Hematopoietic multipotent progenitor cell treated with erythropoietin and hydrocortisone succinate and interleukin-3 and kit ligand, for 17 days (in vitro differentiated cells): ENCODE measurements at places on chromosomes 11 and 22.

DNA sequence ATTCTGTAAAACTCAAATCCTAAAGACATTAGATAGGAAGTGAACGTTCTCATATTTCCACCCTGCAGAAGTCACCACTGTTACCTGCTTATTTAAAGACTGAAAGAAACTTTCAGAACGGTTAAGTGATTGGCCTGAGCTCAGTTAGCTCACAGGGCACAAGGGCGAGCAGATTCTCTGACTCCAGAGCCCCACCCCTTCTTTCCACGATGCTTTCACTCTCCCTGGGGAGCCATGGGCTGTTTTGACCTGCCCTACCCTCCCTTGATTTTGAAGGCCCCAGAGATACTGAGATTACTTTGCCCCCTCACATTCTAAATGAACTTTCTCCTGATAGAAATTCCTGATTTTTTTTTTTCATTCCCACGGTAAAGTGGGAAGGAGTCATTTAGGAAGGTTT is 33.9 kb downstream of the ARHGAP1 start:
- DNase-seq = no peak

DNA sequence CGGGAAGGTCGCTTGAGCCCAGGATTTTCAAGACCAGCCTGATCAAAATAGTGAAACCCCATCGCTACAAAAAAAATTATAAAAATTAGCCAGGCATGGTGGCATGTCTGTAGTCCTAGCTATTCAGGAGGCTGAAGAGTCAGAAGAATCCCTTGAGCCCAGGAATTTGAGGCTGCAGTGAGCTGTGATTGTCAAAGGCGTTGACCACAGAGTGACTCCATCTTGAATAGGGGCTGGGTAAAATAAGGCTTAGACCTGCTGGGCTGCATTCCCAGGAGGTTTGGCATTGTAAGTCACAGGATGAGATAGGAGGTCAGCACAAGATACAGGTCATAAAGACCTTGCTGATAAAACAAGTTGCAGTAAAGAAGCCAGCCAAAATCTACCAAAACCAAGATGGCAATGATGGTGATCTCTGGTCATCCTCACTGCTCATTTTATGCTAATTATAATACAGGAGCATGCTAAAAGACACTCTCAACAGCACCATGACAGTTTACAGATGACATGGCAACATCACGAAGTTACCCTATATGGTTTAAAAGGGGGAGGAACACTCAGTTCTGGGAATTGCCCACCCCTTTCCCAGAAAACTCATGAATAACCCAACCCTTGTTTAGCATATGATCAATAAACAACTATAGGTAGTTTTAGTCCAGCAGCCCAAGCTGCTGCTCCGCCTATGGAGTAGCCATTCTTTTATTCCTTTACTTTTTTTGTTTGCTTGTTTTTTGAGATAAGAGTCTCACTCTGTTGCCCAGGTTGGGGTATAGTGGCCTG is 2.8 kb upstream of the RDX start:
- DNase-seq = no peak

DNA sequence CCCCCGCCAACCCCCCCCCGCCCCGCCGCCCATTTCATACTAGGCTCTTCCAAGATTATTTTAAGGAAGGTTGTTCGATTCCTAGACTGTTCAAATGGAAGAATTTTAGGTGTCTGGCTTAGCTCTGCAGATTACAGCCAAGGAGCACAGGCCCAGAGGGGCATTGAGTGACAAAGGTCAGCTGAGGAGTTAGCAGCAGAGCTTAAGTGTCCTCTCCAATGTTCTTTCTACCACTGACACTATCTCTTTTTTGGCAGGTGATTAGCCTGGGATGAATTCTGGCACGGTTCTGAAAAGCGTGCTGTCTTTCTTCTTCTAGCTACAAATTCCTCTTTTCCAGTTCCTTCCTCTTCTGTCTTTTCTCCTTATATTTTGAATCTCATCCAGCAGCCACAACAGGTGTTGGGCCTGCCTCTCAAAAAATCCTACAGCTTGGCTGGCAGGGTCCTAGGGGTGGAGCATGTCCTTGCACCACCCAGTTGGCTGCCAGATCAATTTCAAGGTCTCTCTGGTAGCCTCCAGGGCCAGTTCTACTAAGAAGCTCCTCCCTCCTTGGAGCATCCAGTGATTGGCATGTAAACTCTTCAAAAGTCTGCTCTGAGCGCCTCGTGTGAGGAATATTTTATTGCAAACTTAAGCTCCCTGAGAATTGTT is 23.0 kb downstream of the KCNE3 start:
- no peak for DNase-seq

DNA sequence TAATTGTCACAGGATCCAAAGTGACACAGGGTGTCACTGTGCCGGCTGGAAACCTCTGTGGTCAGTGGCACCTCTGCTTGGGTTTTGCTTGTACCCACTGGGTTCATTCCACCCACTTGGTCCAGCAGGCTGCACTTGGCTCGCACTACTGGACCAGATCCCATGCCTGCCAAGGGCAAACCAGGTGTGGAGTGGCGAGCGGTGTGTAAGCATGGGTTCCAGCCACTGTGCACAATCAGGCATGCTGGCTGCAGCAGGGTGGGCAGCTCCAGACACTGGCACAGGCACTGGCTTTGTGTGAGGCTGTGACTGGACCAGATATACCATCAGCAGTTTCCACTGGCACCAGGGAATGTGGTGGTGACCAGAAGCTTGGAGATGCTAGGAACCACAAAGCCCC is 261.4 kb downstream of the KCNA4 start:
- DNase-seq = no peak

GRCh38 chr11:118217575-118217974 is 7.2 kb downstream of the JAML start:
- DNase-seq = no peak

DNA sequence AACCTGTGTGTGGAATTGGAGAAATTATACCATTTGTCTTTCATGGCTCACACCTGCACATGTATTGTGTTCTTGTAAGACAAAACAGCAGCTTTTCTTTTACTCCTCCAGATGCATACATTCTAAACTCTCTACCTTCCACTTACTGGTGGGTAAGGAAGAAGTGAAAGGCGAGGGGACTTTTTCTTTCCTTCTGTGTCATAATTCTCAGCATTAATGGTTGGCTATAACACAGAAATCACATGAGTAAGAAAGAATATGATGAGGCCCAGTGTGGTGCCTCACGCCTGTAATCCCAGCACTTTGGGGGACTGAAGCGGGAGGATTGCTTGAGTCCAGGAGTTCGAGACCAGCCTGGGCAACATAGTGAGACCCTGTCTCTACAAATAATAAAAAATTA is 57.8 kb upstream of the SHANK2 start:
- no peak for DNase-seq

GRCh38 chr11:44758983-44759382 is 32.2 kb downstream of the TSPAN18 start:
- no peak for DNase-seq

GRCh38 chr11:72970557-72971118 is 156.4 kb downstream of the ATG16L2 start:
- DNase-seq = no peak

GRCh38 chr11:75931124-75931523 is 116.1 kb downstream of the UVRAG start:
- DNase-seq = no peak

DNA sequence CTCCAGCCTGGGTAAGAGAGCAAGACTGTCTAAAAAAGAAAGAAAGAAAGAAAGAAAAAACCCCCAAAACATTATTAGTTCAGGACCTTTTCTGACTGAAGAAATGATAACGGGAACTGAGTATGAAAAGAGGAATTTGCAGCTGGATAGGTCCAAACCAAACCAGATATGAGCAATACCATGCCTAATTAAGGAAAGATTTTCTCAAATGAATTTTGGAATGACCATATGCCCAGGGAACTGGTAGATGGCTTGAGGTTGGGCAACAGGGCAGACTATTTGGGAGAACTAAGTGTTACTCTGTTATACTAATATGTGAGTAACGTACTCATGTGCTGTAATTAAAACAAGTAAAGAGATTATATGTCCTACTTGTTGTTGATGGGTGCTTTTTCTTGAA is 186.1 kb downstream of the TMEM135 start:
- DNase-seq = no peak

DNA sequence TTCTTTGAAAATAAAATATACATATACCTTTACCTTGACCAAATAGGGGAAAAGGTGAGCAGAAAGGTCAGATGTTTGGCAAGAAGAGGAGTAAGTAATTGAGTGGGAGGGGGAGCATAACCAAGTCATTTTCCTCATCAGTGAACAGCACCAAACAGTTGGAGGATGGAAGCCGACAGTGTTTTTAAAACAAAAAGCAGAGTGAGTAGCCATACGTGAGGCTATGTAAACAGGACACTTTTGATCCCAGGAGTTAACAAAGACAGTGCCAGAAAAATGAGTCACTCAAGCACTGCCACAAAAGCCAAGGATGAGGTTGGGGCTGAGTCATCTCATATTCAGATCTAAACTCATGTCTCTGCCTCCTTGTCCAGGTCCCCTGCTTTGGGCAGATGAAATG is 734.7 kb downstream of the KCNA4 start:
- no peak for DNase-seq

DNA sequence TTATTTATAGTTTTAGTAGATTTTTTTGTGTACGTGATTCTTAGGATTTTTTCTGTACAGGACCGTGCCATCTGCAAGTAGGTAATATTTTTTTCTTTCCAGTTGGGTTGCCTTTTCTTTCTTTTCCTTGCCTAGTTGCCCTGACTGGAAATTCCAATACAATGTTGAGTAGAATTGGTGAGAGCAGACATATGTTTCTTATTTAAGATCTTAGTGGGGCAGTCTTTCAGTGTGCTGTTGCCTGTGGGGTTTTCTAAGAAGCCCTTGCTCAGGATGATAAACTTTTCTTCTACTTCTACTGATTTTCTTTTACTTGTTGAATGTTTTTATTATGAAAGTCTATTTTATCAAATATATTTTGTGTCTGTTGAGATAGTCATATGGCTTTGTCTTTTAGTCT is 33.0 kb downstream of the ATXN10 start:
- no peak for DNase-seq

- no peak for DNase-seq
Measured at GRCh38 chr22:37043209-37043827, 8.2 kb upstream of the KCTD17 start.

- peak; percentile 44 for DNase-seq
Measured at GRCh38 chr11:440065-441042, 1.5 kb downstream of the ANO9 start.

- DNase-seq = peak; percentile 9
Measured at GRCh38 chr11:9787981-9788521, 124.2 kb downstream of the SWAP70 start.

- DNase-seq = no peak
Measured at GRCh38 chr22:44881624-44882023, 128.2 kb downstream of the PHF21B start.

DNA sequence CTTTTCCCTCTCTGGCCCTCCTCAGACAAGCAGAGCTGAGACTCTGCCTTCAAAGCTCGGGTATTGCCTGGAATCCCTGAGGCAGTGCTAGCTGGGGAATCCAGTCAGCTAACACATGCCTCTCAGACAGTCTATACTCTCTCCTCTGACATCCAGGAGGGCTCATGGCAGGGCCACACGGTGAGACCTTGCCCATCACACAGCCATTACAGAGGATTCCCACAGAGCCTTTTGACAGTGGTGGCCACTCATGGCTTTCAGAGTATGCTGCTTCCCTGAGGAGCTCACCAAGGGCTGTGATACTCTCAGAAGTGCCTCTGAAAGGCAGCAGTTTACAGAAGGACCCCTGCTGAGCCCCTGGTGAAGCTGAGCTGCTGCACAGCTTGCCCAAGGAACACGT is 165.3 kb downstream of the RRAS2 start:
- DNase-seq = no peak

GRCh38 chr11:45232341-45233080 is 53.6 kb downstream of the SYT13 start:
- no peak for DNase-seq

DNA sequence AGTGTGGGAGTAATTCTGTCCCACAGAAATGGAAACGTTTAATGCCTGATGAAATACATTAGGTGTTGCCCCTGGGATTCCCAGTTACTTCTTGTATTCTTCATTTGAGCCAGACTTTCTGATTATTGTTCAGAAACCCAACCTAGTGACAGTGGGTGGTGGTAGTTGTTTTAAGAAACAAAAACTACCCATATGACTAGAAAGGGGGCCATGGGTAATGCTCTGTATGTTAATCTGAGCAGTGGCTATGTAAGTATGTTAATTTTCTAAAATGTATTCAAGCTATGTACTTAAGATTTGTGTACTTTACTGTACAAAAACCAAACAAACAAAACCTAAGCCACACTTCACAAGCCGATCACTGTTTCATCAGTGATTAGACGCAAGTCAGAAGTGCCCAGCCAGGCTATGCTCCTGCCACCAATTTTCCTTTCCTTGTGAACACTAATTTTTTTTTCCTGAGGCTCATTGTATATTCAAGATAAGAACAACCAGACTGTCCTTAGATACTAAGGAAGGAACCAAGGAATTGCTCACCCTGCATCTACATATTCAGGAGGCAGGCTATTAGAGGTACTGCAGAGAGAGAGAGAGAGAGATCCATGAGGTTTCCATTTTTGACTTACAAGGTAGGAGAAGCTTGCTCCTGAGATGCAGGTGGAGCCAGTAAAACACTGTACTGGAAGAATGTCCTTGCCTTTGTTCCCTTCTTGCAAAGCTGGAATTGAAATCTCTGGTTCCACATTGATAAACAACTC is 122.7 kb downstream of the DBX1 start:
- DNase-seq = no peak

DNA sequence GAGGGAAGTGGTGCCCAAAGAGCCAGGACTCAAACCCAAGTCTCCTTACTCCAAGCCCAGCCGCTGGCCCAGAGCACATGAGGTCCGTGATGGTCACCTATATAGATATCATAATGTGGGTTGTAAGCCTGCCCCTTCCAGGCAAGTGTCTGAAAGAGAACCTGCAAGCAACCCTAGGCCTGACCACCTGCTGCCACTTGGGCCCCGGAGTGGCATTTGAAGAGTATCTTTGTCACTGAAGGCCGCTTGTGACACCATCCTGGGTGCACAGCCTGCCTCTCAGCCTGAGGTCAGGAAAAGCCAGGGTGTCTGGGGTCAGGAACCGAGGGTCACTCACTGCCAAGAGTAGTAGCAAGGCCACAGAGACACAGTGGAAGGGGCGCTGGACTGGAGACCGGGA is 32.4 kb downstream of the OTOG start:
- DNase-seq = no peak

- no peak for DNase-seq
Measured at GRCh38 chr11:69371731-69372588, 78.0 kb downstream of the MYEOV start.

DNA sequence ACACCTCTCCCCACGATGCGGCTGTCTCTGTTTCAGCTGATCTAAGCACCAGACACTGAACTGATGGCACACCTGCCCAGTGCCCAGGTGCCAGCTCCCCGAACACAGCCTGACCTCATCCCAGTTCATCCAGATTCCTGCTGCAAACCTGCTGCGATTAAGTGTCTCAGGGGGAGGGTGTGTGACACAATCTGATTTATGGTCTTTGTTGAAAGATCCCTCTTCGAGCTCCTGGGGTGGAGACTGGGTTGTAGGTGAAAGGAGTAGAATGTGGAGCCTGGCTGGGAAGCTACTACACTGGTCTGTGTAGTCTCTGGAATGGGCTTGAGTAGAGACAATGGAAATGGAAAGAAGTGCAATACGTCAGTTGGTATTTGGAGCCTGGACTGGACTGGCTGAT is 390.3 kb downstream of the SHANK2 start:
- DNase-seq = no peak
